Progenitor cell of endocrine pancreas (in vitro differentiated cells): ENCODE measurements at places on chromosomes 2 and 18. TPM values are rescaled to one million over a fixed set of nuclear protein-coding genes. Genes with fewer than 3 reads are reported as not detected.

FOXI3 gene
- total RNA-seq = 0.57 and 0.98 TPM in 2 replicates

TSGA10 gene
- 12.3 and 13.8 TPM in 2 replicates for total RNA-seq

DSG2 gene
- total RNA-seq = 119 and 120 TPM in 2 replicates

CCDC74A gene
- total RNA-seq = 11.8 and 12.5 TPM in 2 replicates

DSG1 gene
- not detected in 2 replicates for total RNA-seq

UGT1A10 gene
- total RNA-seq = not detected in 2 replicates

DNA sequence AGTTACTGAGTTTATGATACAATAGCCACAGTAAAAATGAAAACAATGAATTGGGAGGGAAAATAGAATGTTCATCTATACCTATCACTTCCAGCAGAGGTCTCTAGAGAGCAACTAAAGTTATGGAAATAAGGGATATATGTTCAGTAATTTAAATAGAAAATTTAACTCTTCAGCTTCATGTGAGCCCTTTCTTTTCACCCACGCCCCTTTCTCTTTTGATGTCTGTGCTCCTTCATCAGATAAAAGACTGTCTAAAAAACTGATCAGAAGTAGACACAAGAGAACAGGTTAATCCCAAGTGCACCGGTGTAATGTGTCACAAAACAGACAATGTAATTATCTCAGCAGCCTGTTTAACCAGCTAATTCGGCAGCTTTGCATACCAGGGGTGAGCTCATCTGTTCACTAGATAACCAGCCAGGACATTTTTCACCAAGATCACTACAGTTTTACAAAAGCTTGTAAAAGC is 238.5 kb upstream of the ERBB4 start:
- DNase-seq = no peak

DNA sequence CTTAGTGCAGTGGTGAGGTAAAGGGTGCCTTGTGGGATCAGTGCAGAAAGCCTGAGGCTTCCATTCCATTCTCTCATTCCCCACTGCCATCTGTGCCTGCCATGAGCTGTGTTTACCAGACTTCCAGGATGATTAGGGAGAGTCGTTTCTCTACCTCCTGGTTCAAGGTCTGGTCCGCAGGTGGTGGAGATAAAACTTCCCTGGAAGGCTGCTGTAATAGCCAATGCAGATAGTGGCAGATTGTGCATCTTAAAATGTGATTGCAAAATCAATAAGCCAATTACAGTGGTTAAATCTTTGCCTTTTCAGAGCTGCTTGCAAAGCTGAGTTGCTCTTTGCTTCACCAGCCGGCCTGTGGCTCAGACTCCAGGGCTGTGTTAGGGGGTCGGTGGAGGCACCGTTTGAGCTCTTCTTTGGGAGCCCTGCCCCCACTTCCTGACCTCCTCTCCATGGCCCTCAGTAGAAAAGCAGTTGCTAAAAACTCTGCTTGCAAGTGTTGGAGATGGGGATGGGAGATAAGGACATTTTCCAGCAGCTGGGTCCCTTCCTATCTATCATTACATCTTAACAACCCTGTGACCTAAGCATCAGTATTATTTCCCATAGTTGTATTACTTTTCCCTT is 95.2 kb upstream of the HS6ST1 start:
- peak; percentile 8 for DNase-seq

- no peak for DNase-seq
Observed at GRCh38 chr18:24584813-24585212, 124.4 kb downstream of the HRH4 start.

DNA sequence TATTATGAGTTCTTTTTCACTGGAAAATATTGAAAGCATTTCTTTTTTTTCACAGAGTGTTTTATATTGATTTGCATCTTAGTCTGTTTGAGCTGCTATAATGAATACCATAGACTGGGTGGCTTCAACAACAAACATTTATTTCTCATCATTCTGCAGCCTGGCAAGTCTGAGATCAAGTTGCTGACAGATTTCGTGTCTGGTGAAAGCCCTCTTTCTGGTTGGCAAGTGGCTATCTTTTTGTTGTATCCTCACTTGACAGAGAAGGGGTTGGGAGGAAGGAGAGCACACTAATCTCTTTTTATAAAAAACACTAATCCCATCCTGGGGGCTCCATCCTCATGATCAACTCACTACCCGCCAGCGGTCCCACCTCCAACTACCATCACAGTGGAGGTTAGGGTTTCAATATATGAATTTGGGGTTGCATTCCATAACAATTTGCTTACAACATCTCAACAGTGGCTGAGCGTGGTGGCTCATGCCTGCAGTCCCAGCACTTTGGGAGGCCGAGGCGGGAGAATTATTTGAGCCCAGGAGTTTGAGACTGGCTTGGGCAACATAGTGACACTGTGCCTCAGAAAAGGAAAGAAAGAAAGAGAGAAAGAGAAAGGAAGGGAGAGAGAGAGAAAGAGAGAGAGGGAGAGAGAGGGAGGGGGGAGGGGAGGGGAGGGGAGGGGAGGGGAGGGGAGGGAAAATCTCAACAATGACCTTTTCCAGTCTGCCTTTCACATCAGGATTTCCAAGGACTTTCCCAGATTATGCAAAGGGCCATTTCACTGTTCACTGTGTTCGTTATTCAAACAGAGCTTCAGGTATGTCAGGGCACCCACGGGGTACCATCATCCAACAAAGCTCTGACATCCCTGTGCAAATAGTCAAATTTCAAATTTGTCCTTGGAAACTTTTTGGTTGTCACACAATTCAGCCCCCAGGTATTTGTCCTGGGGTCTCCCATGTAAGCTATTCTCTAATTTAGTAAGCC is 111.1 kb downstream of the AP1S3 start:
- no peak for DNase-seq

- no peak for DNase-seq
Observed at GRCh38 chr2:197599285-197599965, 76.0 kb downstream of the RFTN2 start.

DNA sequence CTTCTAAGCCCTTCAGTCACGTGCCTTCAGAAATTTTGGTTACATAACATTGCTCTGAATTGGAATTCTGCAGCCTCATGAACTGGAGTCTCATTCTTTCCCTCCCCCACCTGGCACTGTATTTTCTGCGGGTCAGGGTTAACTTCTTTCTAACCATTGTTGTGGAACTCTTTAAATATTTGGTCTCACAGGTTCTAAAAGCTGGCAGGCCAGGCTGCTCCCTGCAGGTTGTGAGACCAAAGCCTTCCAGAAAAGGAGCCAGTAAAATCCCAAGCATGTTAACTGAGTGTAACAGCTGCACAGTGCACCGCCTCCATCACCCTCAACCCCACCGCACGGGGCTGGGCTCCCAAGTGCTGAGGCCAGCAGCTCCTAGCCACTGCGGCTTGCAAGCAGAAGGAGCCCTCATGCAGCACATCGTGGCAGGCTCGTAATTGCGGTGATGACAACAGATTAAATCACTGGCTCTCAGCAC is 174.1 kb upstream of the ALPP start:
- no peak for DNase-seq

- DNase-seq = no peak
Observed at GRCh38 chr2:39640107-39640506, 25.6 kb upstream of the TMEM178A start.

- no peak for DNase-seq
Observed at GRCh38 chr2:10220045-10220901, 82.4 kb upstream of the HPCAL1 start.

- DNase-seq = no peak
Observed at GRCh38 chr2:108169982-108170625, 69.7 kb upstream of the SULT1C3 start.

DNA sequence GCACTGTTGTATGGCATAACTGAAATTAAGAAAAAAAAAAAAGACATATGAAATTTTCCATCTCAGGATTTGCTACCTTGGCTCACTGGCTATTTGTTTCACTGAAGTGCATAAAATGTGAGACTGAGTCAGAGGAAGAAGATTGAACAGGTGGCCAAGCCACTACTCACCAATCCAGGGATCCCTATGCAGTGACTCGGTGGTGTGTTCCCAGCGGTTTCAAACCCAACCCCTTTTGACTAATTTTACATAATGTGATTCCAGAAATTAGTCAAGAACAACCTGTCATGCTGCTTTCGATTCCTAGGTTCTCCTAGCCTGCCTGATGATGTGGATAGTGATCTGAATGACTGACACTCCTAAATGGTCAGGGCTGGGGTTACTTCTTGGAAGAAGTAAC is 77.3 kb downstream of the KLHL14 start:
- DNase-seq = no peak
